ENCODE measurements at places on chromosomes 6 and 20. TPM values are rescaled to one million over a fixed set of nuclear protein-coding genes. Genes with fewer than 3 reads are reported as not detected.

ERVFRD-1 gene
- not detected for total RNA-seq

SLC18B1 gene
- total RNA-seq = 8.1 TPM

BFSP1 gene
- total RNA-seq = 7.7 TPM

EYA2 gene
- not detected for total RNA-seq

CTCFL gene
- not detected for total RNA-seq

F13A1 gene
- total RNA-seq = not detected

SRSF12 gene
- total RNA-seq = 0.05 TPM

ULBP3 gene
- 7.1 TPM for total RNA-seq

FOXQ1 gene
- not detected for total RNA-seq

TINAG gene
- total RNA-seq = not detected

TRIM31 gene
- not detected for total RNA-seq

B4GALT5 gene
- total RNA-seq = 24.5 TPM

PXT1 gene
- not detected for total RNA-seq

ASXL1 gene
- total RNA-seq = 53.7 TPM

SESN1 gene
- 3.7 TPM for total RNA-seq

MMS22L gene
- 19.5 TPM for total RNA-seq

CALHM4 gene
- total RNA-seq = not detected

PPP1R14C gene
- 2.4 TPM for total RNA-seq

SCUBE3 gene
- total RNA-seq = 1.0 TPM

OR2B6 gene
- not detected for total RNA-seq

AGER gene
- 2.6 TPM for total RNA-seq

AIG1 gene
- total RNA-seq = 30.6 TPM

ZDHHC14 gene
- total RNA-seq = 7.5 TPM

GTSF1L gene
- not detected for total RNA-seq

SPATA25 gene
- 2.6 TPM for total RNA-seq

SDC4 gene
- total RNA-seq = 95.3 TPM

ANKRD66 gene
- total RNA-seq = not detected

TRMT6 gene
- total RNA-seq = 46.5 TPM

VTA1 gene
- 35.8 TPM for total RNA-seq

SLA2 gene
- not detected for total RNA-seq

SLC17A2 gene
- not detected for total RNA-seq

LAMA2 gene
- 2.6 TPM for total RNA-seq

CALHM6 gene
- 0.82 TPM for total RNA-seq

MAP3K5 gene
- total RNA-seq = 4.8 TPM

MYBL2 gene
- total RNA-seq = 53.2 TPM

ADTRP gene
- total RNA-seq = 1.1 TPM

RSPH9 gene
- not detected for total RNA-seq

MEP1A gene
- not detected for total RNA-seq

SLC32A1 gene
- not detected for total RNA-seq

KIF13A gene
- total RNA-seq = 12.6 TPM

C20orf202 gene
- not detected for total RNA-seq

RNF39 gene
- total RNA-seq = not detected

NMBR gene
- total RNA-seq = not detected

GSTA3 gene
- total RNA-seq = not detected

MLN gene
- not detected for total RNA-seq

MANEA gene
- total RNA-seq = 4.8 TPM

KCNQ5 gene
- 5.9 TPM for total RNA-seq

GPX5 gene
- not detected for total RNA-seq

CEP57L1 gene
- total RNA-seq = 12.5 TPM

PRSS16 gene
- total RNA-seq = 3.5 TPM

DUSP15 gene
- 3.1 TPM for total RNA-seq

KIF6 gene
- total RNA-seq = 2.7 TPM

CCR6 gene
- total RNA-seq = not detected

KCNK17 gene
- 0.05 TPM for total RNA-seq

PGBD1 gene
- total RNA-seq = 3.2 TPM

PRR18 gene
- not detected for total RNA-seq

Data from A375 (cell line).